ENCODE measurements at places on chromosomes 3 and 15.

DNA sequence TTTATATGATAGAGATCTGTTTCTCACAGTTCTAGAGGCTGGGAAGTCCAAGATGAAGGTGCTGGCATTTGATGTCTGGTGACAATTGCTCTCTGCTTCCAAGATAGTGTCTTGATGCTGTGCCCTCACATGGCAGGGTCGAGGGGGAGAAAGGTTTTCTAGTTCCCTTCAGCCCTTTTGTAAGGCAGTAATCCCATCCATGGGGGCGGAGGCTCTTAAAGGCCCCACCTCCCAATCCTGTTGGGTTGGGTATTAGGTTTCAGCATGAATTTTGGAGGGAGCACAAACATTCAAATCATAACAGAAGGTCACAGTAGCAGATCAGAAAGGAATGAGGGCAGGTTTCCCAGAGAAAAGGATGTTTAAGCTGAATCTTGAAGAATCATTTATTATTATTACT is 601.7 kb upstream of the ZNF717 start:
- DNase-seq, result no peak

GRCh38 chr3:178325330-178325729 is 210.9 kb upstream of the KCNMB2 start:
- no peak for DNase-seq

DNA sequence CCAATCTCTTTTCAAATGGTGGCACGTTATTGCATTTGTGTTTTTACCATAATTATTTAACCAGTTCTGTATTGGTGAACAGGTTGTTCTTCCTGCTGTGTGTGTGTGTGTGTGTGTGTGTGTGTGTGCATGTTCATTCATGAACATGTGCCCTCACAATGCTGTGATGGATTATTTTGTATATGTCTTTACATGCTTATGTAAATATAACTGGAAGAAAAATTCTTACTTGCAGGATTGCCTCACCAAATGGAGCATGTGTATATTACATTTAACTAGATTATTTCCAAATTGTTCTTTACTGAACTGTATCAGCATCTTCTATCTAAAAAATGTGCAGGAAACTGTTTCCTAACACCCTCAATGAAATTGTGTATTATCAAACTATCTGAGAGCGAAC is 175.2 kb upstream of the ZPLD1 start:
- no peak for DNase-seq

DNA sequence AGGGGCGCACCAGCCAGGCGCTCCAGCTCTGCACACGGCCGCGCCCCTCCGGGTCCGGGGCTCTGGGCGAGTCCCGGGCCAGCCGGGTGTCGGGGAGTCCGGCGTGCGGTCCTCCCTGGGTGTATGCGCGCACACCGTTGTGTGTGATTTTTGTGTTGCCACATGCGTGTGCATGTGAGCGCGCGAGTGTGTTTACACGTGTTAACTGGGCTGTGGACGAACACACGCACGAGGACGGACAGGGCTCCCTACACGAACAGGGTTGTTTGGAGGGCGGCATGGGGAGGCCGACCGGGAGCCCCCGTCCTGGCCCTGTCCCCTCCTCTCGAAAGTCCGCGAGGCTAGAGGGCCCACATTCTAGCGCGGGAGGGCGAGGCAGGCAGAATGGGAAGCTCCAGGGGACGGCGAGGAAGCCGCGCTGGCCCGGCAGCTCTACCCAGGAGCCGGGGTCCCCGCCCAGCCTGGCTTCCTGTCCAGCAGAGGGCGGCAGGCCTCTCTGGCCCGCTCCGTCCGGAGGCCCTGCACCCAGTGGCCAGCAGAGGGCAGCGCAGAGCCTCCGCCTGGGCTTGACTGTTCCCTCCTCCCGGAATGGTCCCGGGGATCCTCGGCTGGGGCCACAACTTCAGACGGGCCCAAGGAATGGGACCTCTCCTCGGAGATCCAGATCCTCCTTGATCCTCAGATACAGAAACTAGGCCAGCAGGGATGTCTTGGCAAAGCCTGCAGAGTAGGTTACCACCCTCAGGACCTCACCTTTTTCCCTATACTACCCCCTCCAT is 611 bp upstream of the LINGO1 start:
- peak; percentile 73 for DNase-seq
